ENCODE measurements at places on chromosomes 12 and 14.
A peak's percentile ranks its signal among the peaks of the same experiment; 100 is the strongest.

DNA sequence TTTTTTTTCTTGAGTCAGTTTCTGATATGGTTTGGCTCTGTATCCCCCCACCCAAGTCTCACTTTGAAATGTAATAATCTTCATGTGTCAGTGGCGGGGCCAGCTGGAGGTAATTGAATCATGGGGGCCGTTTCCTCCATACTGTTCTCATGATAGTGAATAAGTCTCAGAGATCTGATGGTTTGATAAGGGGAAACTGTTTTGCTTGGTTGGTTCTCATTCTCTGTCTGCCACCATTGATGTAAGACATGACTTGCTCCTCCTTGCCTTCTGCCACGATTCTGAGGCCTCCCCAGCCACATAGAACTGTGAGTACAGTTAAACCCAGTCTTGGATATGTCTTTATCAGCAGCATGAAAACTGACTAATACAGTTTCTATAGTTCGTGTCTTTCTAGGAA lies 42.9 kb downstream of the WNK1 start:
- DNase-seq, result no peak

DNA sequence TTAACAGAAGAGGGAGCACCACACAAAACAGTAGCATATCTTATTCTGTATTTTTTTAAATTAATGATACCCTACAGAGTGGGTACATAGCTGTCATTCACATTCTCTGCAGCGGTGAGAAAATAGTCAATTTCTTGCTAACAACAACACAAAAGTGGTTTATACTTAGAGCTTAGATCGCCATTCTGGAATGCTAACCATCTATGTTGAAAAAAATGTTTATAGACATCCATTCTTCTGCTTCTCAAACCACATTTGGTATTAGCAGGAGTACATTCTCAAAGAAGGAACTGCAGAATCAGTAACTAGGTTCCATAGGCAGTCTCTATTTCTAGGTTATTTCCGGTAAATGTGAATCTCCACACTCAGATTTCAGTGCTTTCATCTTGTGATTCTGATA lies 185.9 kb downstream of the PPFIA2 start:
- DNase-seq, result no peak

DNA sequence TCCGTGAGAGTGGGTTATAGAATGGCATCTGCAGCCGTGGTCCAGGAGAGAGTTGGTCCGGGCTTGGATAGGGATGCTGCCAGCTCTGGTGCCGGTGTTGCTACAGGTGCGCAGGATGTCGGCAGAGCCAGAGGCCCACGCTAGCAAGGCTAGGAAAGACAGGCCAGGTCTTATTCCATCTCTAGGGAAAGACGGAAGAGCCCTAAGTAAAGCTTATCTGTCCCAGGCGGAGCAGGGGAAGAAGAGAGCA lies 485 bp upstream of the PSME1 start:
- DNase-seq, result no peak

DNA sequence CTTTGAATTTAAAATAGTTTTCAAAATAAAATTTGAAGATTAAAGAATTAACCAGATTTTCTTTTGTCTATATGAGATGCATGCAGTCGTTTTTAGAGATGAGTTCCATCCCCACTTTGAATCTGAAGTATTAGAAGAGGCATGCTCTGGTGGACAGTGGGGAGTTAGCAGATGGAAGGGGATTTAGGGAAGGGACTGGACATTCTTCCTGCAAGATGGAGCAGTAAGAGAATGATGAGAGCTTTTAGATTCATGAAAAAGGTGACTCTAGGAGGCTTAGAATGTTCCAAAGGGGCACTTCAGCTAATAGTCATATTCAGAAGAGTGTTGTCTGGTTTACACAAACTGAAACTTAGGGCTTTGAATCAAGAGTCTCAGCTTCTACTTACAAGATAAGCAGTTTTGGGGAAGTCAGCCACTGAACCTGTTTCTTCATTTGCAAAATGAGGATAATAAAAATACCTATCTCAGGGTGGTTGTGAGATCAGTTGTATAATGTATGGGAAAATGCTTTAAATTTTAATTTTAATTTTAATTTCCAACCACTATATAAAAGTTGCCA lies 3.7 kb downstream of the ZBTB1 start:
- DNase-seq, result no peak

DNA sequence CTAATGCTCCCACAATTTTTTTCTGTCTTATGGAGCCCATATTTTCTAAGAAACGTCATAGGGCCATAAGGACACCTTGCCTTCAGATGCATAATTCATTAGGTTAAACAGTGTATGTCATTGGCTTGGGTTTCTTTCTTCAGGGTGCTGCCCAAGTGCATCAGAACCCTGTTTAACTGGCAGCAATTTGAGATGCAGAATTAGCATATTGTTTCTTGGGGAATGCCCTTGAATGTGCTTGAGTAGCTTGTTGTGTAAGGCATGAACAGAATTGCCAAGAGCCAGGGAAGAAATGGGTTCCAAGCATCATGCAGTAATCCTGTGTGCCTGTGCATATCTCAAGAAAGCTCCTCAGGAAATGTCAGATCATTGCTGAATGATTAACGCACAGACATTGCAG lies 277.2 kb downstream of the SYT1 start:
- no peak for DNase-seq

DNA sequence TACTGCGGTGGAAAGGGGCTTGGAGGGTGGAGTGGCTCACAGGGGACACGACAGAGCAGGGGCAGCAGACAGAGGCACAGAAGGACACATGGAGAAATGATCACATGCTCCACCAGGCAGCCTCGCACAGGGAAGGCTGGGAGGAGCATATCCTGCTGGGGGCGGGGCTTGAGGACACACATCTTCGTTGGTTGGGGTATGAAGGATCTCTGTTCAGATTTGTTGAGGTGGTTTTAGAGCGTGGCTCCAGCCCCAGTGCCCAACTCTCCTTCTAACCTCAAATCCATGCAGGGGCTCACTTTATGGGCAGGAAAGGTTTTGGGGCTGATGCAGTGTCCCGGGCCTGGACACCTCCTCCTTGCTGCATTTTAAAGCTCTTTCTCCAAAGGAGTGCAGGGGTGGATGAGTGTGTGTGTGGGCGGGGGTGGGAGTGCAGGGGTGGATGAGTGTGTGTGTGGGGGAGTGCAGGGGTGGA lies 733 bp upstream of the P3H3 start:
- DNase-seq, result no peak

GRCh38 chr14:97219431-97220017 lies 422.3 kb downstream of the VRK1 start:
- no peak for DNase-seq

GRCh38 chr12:124923905-124924734 lies 9.7 kb upstream of the UBC start:
- DNase-seq, result peak; percentile 72

DNA sequence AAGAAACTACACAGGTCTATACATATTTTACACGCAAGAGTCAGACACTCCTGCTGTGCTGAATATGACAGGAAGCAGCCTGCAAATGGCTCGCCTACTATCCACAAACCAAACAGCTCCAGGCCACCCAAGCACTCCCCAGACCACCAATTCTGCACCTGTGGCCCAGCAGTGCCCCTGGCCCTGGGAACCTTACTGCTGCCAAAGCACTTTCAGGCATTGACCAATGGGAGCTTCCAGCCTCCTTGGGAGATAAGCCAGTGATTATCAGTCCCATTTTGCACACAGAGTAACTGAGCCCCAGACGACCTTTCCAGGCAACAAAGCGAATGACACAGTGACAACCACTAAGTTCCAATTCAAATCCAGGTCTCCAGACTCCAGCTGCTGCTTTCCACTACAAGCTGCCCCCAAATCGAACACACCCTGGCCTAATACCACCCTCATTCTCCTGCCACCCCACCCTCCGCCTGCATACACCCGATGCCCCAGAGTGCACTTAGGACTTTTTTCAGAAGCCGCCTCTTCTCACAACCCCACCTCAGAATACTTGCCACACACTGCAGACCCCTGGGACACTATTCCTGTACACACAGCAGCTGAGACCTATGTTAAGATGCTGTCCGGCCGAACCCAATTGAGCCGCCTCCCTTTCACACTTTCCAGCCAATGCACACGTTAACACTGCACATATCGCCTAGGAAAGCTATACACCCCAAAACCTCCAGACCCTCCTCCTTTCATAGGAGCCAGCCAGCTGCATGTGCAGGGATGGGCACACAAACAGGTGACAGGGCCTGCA lies 126.1 kb upstream of the PRMT8 start:
- no peak for DNase-seq

GRCh38 chr12:71303199-71303598 lies 136.4 kb upstream of the LGR5 start:
- DNase-seq, result no peak

All from spleen (tissue), 13 donors.